ENCODE measurements at places on chromosomes 5 and 9.

DNA sequence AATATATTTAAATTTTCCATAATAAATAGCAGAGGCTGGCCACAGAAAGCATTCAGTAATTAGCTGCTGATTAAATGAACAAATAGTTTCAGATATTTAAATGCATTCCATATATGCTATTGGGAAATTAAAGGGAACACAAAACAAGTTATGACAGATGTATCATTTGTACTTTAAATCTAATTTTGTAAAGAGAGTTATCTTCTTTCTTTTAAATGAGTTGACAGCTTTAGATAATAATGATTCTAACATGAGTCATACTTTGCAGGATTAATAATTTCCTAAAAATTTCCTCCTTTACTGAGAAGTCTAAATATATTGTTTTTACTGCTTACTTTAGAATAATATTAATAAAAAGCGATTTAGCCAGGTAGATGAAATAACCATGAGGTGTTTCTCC is 320.1 kb downstream of the ADAMTS6 start:
- DNase-seq: no peak

- DNase-seq: no peak
Measured at GRCh38 chr5:25568989-25569625, 924.3 kb upstream of the CDH10 start.

DNA sequence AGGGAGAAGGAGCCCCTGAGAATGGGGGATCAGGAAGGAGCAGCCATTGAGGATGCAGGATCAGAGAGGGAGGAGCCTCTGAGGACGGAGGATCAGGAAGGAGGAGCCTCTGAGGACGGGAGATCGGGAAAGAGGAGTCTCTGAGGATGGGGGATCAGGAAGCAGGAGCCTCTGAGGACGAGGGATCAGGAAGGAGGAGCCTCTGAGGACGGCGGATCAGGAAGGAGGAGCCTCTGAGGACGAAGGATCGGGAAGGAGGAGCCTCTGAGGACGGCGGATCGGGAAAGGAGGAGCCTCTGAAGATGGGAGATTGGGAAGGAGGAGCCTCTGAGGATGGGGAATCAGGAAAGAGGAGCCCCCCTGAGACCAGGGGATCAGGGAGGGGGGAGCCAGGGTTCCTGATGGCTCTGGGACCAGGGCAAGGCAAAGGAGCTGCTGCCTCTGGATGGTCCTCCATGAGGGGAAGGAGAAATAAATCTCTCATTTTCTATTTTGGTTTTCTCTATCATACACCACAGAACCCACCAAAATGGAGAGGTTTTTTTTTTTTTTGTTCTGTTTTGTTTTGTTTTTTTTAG is 22.6 kb upstream of the SARDH start:
- no peak for DNase-seq

DNA sequence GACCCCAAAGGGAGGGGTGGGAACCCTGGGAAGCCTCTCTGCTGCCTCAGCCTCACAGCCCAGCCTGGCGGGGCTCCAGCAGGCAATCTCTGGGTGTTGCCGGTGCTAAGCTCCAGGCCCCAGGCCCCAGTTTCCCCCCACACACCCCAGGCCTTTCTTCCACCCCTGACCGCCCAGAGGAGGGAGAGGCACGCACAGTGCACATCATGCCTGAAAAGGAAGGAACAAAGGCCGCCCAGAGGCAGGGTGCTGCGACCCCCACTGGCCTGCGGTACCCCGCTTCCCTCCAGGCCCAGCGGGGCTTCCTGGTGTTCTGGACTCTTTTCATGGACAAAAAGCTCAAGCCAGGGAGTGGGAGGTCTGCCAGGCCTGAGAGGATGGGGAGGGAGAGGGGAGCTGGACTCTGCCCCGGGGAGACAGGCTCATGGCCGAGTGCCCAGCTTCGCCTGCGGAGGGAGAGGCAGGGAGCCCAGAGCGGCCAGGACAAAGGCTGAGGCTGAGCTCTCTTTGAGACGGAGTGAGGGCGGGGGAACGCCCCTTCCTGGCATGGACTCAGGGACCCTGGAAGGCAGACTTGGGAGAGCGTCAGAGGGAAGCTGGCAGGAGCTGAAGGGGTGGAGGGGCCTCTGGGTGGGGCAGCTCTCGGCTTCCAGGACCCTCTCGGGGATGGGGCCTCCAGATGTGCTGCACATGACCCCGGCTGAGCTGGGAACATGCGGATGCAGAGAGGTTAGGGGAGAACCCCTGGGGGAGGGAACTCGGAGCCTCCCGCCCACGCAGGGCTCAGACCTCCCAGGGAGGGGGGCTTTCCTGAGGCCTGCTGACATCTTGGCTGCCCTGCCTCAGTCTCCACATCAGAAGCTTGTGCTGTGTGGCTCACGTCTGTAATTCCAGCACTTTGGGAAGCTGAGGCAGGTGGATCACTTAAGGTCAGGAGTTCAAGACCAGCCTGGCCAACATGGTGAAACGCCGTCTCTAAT is 1.8 kb upstream of the ENTPD2 start:
- peak; percentile 30 for DNase-seq

DNA sequence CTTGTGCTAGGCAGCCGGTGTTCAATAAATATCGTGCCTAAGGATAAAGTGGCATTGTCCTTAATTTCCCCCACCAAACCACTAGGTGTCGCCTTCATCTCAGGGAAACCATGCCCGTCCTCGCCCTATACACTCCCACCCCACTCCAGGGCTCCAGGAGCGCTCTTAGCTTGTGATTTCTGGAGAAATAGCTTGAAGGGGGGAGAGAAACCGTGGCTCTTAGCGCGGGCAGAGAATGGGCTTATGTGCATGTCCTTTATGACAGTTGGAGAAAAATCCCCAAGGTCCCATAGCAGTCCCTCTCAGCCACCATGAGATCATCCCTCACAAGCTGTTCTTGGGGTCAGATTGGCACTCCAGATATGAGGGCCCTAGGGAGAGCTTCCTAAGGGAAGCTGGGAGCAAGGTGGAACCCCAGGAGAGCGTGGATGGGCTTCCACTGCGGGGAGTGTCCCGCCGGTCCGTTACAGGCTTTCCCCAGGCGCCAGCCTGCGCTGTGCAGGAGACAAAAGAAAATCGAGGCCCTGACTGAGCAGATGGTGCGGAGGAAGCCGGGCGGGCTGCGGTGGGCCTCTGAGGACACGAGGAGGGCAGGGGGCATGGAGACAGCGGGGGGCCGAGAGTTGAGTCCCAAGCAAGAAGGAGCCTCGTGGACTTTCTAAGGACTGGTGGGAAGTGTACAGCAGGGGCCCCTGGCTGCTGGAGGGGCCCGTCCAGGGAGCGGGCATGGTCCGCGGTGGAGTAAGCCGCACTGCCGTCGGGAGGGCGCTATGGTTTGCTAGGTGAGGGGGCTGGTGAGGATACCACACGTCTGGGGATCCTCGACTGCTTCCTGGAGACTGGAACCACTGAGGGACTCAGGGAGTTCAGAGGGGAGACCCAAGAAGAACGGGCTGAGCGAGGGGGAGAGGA is 750 bp upstream of the NPR2 start:
- DNase-seq: peak; percentile 76

GRCh38 chr9:104766025-104766424 is 2.1 kb downstream of the NIPSNAP3B start:
- DNase-seq: no peak

DNA sequence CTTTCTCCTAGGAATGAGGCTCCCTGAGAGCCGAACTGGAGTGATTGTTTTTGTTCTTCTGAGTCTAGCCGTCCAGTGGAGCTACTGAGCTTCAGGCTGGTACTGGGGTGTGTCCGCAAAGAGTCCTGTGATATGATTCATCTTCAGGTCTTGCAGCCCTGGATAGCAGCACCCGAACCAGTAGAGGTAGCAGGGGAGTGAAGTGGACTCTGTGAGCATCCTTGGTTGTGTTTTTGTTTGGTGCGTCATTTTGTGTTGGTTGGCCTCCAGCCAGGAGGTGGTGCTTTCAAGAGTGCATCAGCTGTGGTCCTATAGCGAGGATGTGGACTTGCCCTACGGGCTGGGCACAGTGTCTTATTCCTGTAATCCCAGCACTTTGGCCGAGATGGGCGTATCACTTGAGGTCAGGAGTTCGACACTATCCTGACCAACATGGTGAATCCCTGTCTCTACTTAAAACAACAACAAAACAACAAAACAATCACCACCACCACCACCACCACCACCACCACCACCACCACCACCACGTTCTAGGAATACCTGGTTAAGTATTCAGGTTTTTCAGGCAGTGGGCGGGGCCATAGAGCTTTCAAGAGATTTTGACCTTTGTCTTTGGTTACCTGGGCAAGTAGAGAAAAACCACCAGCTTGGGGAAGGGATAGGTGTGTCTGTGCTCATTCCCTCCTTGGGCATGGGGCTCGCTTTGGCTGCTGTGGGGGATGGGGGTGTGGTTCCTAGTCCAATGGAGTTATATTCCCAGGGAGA is 154.0 kb downstream of the WDR70 start:
- DNase-seq: no peak

- DNase-seq: no peak
Measured at GRCh38 chr5:56247592-56247991, 14.5 kb upstream of the ANKRD55 start.

- DNase-seq: no peak
Measured at GRCh38 chr9:136576269-136576626, 30.4 kb upstream of the NOTCH1 start.

GRCh38 chr5:171306166-171306565 is 2.9 kb upstream of the TLX3 start:
- DNase-seq: peak; percentile 43

GRCh38 chr5:134018154-134018985 is 13.6 kb upstream of the VDAC1 start:
- no peak for DNase-seq

GRCh38 chr5:87650284-87650683 is 237.6 kb upstream of the CCNH start:
- no peak for DNase-seq

DNA sequence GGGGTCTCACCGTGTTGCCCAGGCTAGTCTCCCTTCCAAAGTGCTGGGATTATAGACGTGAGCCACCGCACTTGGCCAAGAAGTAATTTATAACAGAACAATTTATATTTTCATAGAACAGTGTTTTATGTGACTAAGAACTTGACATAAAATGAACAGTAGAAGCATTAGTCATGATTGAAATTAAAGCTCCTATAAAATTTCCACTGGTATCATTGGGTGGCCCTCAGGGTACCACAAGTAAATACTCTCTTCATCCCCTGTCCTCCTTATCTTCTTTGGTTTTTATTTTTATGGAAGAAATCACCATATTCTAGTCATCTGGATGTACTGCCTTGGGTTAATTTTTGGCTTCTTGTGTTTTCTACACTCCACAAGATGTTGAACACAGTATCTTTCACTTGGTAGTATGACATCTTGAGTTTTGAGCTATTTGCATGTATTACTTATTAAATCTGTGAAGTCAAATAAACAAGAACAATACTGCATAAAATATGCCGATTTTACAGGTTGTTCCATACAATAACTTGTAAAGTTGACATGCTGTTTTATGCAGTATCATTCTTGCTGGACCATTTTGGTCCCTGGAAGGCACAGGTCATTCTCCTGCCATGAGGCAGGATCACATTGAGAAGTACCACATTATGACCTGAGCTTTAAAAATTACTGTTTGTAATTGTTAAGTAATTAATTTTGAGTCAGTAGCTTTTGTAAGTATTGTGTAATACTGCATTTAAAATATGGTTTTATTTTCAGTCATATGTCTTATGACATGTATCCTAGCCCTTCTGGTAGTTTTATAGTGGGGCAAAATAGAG is 24.4 kb downstream of the LMNB1 start:
- DNase-seq: no peak

DNA sequence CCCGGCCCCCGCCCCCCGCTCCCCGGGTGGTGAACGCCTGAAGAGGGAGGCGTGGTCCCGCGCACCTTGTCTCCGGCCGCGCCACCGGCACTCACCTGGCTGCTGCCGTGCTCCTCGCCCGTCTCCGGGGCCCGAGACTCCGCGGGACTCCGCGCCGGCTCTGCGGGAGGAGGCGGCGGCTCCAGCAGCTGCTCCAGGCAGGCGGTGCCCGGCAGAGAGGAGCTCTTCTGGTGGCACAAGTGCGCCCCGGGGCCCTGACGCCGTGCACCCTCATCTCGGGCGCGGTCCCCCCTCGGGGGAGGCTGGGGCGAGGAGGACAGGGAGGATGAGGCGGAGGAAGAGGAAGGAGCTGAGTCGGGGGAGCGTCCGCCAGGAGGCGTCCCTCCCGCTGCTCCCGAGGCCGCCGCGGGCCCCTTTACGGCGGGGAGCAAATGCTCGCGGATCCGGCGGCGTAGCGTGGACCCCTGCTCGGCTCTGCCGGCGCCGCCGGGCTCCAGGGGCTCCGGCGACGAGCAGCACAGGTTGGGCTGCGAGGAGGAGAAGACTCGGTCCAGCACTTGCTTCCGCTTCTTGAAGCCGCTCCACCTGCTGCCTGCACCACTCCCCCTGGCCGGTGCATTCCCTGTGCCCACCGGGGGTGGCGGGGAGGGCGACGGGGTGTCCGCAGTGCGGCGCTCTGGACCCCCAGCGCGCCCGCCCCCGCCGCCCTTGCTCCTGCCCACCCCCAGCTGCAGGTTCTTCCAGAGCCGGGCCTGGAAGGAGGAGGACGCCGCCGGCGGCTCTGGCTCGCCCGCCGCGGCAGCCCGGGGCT is 928 bp downstream of the MCTP1 start:
- DNase-seq: no peak

All from cerebellar nuclear complex (tissue), 1 donor.